ENCODE measurements at places on chromosomes 5 and 9.

DNA sequence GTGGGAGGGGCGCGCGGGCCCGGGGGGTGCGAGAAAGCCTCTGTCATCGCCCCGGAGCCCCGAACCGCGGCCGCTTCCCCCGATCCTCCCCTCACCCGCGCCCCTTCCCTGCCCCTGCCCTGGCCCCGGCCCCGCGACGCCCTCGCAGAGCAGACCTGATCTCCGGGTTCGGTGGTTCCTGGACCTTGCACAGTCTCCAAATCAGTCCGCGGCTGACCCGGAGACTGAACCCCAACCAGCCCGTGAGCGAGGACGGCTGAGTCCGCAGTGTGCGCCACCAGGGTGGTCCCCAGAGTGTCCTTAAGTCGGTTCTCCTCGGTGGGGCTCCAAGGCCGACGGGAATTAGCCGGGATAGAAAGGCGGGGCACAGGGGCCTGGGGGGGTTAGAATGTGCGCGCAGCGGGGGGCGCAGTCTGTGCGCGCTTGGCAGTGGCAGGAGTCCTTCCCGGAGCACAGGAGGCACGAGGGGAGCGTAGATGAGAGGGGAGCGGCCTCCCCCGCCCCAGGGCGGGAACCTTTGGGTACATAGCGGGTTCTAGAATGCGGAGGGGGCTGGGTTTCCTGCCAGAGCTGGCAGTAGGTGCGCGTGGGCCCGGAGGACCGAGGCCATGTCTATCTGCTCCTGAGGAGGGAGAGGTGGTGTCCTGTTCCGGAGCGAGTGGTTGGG is 779 bp downstream of the PKN3 start:
- DNase-seq, result peak; percentile 30

DNA sequence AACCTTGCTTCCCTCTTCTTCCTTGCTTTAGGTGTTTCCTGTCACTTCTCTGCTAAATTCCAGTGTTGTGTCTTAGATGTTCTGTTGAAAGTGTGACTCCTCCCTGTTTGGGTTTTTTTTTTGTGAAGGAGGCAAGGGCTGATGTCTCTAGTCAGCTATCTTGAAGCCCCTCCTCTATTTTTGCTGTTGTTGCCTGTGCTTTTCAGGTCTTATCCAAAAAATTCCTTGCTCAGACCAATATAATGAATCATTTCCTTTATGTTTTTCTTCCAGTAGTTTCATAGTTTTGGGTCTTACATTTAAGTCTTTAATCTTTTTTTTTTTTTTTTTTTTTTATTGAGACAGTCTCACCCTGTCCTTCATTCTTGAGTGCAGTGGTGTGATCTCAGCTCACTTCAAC is 22.3 kb downstream of the RIC1 start:
- DNase-seq, result no peak

DNA sequence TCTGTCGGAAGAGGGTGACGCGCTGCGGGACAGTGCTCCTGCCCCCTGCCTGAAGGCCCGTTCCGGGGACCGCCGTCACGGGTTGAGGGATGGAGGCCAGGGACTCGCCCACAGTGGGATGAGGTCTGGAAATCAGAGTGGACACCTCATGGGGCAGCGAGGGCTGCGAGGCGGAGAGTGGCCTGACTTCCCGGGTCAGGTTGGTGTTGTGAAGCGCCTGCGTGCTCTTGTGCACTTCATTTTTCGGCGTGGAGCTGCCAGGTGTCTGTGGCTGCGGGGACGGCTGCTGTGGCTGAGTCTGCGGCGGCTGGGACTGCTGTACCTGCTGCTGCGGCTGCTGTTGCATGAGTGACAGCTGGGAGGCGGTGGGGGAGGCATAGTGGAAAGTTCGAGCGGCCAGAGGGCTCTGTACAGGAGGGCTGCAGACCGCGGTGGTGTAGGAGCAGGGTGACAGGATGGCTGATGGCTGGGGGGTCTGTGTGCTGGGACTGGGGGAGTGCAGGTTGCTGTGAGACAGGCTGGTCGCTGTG is 434.1 kb downstream of the HCN1 start:
- DNase-seq, result no peak

GRCh38 chr5:133425222-133425621 is 187.1 kb downstream of the FSTL4 start:
- DNase-seq, result no peak

DNA sequence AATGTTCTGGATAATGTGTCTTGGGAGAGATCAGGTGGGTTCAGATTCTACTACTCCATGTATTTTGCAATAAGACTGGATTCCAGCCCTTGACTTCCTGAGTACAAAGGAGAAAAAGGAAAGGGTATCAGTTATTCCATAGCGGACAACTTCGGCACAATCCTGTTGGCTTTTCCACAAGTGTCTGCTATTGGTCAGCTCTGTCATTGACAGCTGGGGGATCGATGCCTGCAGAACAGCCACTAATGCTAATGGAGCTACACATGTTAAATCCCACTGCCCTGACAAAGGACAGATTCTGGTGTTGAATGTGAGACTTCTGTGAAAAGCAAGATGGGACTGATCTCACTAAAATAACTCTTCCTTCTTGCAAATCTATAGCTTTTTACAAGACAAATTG is 41.2 kb downstream of the IZUMO3 start:
- DNase-seq, result no peak

DNA sequence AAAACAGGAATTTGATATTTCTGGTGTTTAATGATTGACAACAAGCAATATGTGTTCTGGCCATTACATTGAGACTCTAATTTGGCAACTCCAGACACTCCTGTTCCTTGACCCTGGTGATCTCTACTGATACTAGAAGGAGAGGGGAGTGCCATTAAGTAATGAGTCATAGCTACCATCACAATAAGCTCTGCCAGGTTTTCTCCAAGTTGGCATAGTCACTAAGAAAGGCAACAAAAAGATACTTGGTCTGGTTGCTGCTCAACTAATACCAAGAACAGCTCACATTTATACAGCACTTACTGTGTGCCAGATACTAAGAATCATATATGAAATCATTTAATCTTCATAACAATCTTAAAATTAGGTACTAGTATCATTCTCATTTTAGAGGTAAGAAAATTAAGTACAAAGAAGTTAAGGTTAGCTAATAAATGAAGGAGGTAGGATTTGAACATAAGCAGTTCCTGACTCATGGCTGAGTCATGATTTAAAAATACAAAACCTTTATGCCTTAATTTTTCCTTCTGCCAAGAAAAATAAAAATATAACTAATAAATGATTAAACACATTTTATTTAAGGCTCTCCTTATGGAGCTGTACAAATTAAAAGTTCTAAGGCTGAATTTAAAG is 19.9 kb upstream of the PRXL2C start:
- no peak for DNase-seq

GRCh38 chr9:85713897-85714296 is 27.9 kb downstream of the AGTPBP1 start:
- no peak for DNase-seq

- no peak for DNase-seq
Observed at GRCh38 chr9:89501311-89501898, 3.5 kb upstream of the SEMA4D start.

GRCh38 chr9:131178382-131178781 is 53.0 kb downstream of the NUP214 start:
- DNase-seq, result peak; percentile 67

GRCh38 chr5:105616599-105616998 is 2054.0 kb upstream of the NUDT12 start:
- no peak for DNase-seq

DNA sequence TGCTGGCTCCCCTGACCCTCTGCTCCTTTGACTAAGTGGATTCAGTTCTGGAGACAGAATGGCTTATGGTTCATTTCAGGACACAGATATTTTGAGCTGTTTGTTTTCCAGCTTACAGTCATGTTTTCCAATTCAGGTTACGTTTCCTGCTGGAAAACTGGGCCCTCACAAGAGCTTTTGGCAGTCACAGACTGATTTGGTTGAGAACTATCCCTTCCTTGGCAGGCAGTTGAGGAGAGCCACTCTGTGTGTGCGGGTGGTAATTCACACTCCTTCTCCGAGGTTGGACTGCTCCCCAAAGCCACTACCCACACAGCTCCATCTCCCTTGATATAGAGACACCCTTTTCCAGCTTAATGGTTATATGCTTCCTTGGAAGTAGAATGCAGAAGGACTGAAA is 534.5 kb downstream of the TMEM38B start:
- DNase-seq, result peak; percentile 40

GRCh38 chr9:34536685-34537084 is 13.9 kb upstream of the ENHO start:
- DNase-seq, result no peak

- DNase-seq, result no peak
Observed at GRCh38 chr9:96449523-96449844, 485 bp upstream of the HABP4 start.

DNA sequence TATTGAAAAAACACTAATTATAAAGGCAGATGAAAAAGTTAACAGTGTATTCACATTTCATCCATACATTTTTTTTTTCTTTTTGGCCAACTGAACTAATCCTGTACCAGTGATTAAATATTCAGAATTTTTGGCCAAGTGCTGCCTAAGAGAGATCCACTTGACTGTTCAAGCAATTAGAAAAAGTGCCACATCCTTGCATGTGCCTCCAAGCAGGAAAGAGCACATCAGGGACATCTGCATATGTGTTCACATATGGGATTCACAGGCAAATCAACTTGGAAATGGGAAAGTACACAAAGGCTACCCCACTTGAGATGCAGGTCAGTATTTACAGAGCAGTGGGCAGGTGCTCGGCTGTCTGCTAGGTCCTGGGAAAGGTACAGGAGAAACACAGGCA is 163.3 kb upstream of the LHFPL2 start:
- no peak for DNase-seq

DNA sequence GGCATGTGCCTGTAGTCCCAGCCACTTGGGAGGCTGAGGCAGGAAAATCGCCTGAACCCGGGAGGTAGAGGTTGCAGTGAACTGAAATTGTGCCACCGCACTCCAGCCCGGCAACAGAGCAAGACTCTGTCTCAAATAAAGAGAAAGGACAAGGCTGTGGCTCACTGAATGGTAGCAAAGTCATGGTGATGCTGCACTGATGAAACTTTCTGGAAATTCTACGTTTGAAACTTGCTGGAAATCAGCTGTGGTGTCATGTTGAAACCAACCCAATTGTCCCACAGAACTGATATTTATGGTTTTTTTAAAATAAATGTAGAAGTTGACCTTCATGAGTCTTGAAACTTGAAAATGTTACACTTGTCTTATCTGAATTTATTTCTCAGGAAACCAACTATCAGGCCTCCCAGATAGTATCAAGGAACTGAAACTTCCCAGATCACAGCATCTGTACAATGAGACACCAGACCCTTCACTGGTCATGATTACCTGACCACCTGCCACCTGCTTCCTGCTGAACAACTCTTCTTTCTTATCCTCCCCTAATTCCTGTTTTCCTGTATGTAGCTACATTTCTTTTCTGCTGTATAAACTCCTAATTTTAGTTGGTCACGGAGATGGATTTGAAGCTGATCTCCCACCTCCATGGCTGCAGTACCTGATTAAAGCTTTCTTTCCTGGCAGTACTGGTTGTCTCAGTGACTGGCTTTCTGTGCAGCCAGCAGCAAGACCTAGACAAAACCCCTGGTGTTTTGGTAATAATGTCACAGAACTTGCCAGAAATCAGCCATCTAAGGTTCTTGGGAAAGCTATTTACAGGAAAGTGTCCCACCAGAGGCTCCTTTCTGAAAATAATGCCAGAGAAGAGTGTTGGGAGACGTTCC is 5.6 kb upstream of the TBC1D13 start:
- no peak for DNase-seq

DNA sequence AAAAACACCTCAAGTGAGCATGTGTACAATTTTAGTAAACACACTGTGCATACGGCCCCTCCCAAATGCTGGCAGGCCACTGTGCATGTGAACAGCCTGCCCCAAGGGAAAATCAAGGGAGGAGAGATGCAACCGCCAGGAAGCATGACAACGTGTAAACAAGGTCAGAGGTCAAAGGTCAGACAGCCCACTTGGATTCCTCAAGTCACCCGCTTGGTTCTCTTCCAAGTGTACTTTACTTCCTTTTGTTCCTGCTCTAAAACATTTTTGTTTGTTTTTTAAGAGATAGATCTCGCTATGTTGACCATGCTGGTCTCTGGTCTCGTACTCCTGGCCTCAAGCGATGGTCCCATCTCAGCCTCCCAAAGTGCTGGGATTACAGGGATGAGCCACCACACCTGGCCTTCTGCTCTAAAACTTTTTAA is 126.7 kb upstream of the SHB start:
- no peak for DNase-seq

GRCh38 chr5:157463081-157463480 is 3.1 kb downstream of the NIPAL4 start:
- DNase-seq, result no peak

DNA sequence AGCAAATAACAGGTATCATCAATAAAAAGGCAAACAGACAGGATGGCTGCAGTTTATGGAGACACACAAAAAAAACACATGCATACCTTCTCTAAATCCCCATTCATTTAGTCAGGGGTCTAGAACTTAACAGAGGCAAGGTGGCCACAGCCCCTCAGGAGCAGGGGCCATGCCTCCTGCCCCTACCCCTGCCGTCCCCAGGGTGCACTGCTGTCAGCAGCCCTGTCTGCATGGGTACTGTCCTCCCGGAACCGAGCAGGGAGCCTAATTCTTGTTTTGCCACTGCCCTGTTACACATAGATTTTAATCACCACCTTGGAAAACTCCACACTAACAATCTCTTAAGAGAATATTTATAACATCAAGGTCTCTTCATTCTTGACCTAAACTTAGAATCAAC is 39.0 kb downstream of the ADAMTS12 start:
- DNase-seq, result no peak

DNA sequence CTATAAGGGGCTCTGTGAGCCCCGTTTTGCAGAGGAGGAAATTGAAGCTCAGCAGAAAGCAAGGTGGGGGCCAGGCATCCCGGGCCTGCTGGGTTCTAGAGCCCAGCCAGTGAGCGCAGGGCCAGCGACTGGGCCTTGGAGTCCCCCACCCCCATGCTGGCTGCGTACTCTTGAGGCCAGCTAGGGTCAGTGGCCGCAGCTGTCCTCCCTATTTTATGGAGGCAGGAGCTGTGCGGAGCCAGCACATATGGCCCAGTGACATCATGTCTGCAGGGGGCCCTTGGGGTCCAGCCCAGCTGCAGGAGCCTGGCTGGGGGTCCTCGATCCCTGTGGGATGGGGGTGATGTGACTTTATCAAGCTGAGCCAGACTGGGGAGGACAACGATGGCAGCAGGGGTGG is 71.3 kb downstream of the HMCN2 start:
- no peak for DNase-seq

DNA sequence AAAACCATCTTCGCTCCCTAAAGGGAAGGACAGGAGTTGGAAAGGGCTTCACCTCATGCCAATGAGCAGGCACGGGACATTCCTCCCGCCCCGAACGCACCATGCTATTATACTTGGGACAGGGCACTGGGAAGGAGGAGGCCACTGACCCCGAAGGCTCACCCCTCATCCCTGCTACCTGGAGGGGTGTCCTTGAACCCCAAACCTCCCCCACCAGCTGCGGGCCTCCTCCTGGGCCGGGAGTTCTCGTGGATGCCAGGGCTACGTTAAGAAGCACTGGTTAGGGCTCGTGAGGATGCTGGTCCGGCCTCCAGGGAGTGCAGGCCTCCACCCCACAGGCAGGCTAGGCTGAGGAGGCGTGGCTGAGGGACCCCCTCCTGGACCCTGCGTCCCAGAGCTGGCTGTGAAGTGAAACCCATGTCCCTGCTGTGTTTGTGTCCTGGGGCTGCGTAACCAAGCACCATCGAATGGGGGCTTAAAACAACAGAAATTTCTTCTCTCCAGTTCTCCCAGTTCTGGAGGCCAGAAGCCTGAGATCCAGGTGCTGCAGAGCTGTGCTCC is 111.0 kb upstream of the SARDH start:
- no peak for DNase-seq

GRCh38 chr5:31855134-31856040 is 216.5 kb downstream of the PDZD2 start:
- peak; percentile 15 for DNase-seq

- DNase-seq, result no peak
Observed at GRCh38 chr9:92917176-92917800, 30.0 kb upstream of the FGD3 start.

- DNase-seq, result no peak
Observed at GRCh38 chr5:87121304-87122150, 146.2 kb upstream of the RASA1 start.
